DMS153 (cell line): ENCODE measurements at places on chromosomes 2 and 18.
A peak's percentile ranks its signal among the peaks of the same experiment; 100 is the strongest.

- no peak for DNase-seq
Measured at GRCh38 chr2:226463154-226463553, 336.5 kb downstream of the IRS1 start.

- no peak for DNase-seq
Measured at GRCh38 chr2:233000886-233001750, 11.9 kb downstream of the NGEF start.

DNA sequence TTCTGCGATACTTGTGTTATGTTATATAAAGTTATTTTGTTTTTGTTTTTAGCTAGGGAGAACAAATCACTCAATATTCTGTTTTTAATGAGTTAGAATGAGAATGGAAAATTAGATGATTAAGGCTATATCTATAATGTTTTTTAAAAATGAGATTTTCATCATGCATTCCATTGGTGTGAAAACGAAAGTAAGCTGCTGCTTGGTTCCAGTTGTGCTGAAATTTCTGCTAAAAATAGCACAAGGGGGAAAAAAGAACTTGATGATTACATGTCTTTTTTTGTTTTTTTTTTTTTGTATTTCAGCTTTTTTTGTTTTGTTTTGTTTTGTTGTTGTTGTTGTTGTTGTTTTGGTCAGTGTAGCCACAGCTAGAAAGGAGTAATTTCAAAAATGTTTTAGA, 242.6 kb upstream of the KCNJ3 start:
- no peak for DNase-seq

- no peak for DNase-seq
Measured at GRCh38 chr2:149040451-149040850, 2.0 kb downstream of the LYPD6B start.

- no peak for DNase-seq
Measured at GRCh38 chr2:2832657-2833056, 501.6 kb upstream of the MYT1L start.

- DNase-seq, result peak; percentile 5
Measured at GRCh38 chr2:187499941-187500532, 52.0 kb upstream of the CALCRL start.

GRCh38 chr2:52194342-52194741, 1162.4 kb upstream of the NRXN1 start:
- no peak for DNase-seq

- no peak for DNase-seq
Measured at GRCh38 chr18:79628416-79629248, 51.0 kb upstream of the CTDP1 start.

DNA sequence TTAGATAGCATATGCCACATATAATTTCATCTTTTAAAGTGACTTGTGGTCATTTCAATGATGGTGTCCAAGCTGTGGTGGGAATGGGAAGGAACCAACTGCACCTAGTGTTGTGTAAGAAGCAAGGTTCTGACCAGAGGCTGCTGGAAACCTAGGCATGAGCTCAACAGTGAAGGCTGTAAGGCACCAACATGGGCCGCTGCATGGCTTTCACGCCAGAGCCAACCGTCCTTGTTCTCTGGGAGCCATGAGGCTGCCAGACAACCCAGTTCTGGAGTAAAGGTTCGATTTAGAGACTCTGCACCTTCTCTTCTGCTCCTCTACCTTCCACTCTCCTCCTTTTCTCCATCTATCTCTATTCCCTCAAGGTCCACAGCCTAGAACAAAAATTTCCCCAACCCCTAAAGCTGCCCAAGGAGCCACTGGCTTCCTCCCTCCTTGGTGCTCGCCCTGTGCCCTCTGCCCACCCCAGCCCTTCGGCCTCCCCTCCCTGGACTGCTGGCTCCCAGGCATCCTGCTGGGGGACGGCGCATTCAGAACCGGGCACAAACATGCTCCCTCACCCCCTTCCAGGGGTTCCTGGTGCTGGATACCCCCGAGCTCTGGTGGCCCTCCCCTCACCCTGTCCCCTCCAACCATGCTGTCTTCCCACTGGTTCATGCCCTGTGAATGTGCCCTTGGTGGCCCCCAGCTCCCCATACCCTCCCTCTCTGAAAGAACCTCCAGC, 305.1 kb downstream of the CELF4 start:
- DNase-seq, result no peak
